ENCODE measurements at places on chromosomes 3 and 15.
A peak's percentile ranks its signal among the peaks of the same experiment; 100 is the strongest.

DNA sequence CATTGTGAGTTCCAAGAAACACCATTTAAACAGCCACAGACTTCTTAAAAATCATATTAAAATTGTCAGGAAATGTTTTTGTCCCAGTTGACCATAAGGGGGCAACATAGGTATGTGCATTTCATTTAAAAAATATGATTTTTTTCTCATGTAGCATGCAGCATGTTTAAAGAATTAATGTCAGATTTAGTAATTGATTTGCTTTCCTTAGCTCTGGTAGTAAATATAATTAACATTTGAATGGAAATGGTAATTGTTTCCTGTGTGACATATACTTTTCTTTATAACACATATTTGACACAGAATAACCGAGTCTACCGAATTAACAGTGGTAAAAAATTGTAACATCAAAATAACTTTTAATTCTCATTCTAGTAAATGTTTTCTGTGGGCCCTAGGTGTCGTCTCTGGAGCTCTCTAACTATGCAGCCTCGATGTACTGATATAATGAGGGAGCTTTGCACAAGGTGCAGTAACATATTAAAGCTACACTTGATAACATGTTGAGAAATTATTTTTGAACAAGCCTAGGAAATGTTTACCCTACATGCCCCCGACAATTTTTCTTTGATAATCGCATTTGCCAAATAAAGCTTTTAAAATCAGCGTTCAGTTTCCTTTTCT is 34.9 kb downstream of the NXPE3 start:
- no peak for ATAC-seq

- no peak for ATAC-seq
Observed at GRCh38 chr15:39030291-39031070, 465.9 kb upstream of the RASGRP1 start.

DNA sequence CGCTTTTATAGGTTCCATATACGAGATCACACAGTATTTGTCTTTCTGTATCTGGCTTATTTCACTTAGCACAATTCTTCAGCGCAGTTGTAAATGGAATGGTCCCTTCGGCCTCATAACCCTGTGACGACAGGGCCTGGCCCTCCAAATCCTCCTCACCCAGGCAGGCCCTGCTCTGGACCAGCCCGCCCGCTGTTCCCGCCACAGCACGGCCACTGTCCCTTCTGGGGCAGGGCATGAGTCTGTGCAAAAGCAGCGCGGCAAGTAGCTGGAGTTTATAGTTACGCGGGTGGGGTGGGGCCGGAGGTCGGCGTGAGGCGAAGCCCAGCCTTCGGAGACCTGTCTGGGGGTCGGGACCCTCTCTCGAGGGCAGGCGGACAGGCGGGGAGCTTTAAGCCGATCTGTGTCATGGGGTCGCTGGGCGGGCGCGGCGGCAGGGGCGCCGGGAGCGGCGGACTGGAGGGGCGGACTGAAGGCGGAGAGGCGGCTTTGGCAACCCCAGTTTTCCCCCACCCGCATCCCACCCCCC is 543 bp downstream of the ARPIN start:
- ATAC-seq = no peak

- ATAC-seq = no peak
Observed at GRCh38 chr3:187665764-187666402, 4.3 kb downstream of the SST start.

- no peak for ATAC-seq
Observed at GRCh38 chr3:41173926-41174885, 25.1 kb upstream of the CTNNB1 start.

DNA sequence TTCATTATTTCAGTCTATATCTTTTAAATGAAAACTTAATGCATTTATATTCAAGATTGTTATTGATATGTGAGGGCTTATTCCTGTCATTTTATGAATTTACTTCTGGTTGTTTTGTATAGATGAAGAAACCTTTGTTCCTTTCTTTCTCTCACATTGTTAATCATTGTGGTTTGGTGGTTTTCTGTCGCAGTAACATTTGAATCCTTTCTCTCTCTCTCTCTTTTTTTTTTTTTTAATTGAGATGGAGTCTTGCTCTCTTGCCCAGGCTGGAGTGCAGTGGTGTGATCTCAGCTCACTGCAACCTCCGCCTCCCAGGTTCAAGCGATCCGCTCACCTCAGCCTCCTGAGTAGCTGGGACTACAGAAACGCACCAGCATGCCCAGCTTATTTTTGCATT is 22.1 kb downstream of the AGBL1 start:
- ATAC-seq = no peak

DNA sequence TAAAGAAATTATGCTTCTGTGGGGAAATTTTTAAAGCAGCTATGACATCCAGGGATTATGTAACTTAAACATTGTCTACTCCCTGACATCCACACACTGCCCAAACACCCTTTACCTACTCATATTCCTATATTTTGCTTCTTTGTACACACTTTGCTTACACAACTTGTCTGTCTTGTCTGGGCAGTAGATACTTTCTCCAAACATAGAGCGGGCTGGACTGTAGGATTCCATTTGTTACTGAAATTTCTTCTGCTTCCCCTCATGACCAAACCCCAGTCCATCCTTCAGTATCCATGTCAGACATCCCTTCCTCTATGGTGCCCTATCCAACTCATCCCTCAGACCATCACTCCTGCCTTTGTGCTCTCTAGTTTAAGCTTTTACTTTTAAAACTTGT is 19.9 kb downstream of the NCEH1 start:
- no peak for ATAC-seq

- ATAC-seq = no peak
Observed at GRCh38 chr3:16759227-16759903, 125.4 kb upstream of the PLCL2 start.

DNA sequence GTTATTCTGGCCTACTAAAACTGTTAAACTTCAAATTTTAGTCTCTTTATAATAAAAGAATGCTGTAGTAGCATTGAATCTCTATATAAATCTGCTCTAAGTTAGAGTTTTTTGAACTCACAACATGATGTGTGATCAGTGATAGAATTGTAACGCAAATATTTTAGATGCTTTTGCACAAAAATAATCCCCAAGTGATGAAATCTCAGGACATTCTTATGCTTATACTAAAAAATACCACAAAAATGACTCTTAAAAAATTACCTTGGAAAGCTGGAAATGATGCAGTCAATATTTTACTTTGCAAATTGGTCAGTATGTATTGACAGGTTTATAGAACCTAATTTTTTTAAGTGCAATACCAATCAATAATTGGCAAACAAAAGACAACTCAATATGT is 375.3 kb downstream of the TBC1D5 start:
- no peak for ATAC-seq

DNA sequence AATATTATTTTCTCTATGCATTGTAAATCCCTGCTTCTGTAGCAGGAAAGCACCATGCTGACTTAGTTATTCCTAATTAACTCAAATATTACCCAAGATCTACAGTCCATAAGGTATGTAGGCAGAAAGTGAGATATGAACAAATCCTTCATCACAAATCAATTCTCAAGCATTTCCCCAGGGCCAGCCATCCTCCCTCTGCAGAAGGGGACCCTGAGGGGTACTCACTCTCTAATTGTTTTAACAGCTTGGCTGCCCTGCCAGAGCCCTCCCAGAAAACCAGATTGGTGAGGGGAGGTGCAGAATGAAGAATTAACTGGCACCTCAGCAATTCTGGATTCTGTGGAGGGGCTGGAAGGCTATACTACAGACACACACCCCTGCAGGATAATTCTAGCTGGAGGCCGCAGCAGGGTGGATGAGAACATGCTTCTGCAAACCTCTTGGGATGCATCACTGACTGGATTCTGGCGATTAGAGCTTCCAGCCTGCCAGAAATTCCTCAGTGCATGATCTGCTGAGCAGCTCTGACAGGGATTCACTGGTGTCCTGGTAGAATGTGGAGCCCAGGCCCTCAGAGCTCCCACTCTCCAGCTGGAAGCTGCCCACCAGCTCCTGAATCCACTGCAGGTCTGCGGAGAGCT is 88.6 kb upstream of the HERC1 start:
- ATAC-seq = no peak

DNA sequence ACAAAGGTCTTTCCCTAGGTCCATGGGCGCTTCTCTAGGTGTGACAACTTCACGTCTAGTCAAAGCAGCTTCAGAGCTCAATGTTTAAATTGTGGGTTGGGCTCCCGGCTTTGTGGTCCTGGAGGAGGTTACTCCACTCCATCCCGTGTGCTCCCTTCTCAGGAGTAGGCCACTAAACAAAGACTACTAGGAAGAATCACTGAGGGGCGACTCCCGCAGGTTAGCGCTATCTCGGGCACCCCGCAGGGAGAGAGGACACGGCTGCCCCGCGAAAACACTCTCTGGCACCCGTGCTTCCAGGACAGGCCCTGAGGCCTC is 500 bp downstream of the PARP6 start:
- ATAC-seq = peak; percentile 0

DNA sequence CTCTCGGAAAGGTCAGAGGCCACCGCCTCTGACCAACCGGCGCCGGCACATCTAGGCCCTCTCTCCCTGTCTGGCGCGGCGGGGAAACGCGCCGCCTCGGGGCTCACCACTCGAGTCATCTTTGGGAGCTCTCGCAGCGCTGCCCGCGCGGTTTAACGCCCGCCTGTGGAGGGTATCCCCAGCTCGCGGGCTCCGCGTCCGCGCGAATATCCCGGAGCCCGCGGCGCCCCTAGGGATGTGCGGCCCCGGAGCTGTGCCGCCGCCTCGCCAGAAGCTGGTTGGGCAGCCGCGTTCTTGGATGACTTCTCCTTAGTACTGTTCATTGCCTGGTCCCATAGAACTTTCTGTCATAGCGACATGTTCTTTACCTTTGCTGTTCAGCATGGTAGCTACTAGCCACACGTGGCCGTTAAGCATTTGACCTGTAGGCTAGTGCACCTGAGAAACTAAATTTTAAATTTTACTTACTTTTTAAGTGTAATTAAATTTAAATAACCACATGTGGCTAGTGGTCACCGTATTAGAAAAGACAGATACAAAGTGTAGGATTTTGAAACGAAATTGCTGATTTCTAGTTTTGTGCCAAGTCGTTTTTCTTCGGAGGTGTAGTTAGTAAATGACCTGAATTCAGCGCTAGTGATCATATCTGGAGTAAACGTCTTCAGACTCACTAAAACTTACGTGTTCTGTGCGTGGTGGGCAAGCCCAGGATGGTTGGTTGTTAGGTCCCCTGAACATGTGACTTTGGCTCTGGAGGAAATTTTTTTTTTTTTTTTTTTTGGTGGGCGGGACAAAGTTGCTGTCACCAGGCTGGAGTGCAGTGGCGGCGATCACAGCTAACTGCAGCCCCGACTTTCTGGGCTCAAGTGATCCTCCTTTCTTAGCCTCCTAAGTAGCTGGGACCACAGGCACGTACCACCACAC is 835 bp downstream of the ARIH2 start:
- peak; percentile 43 for ATAC-seq

DNA sequence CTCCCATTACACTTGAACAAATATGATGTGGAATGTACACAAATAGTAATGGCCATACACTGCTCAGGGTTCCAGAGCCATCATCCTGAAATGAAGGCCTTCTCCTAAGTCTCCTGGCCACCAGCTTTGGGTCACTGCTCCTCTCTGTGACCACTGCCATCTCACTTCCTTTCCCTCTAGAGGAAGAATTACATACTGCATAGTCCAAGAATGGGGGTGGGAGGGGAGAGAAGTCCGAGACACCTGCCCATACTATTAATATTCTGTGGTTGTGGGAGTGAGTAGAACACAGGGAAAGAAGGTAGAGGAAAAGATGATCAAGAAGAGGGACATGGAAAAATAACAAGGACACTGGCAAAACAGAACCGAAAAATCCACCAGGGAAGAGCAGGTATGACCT is 20.6 kb downstream of the ETV5 start:
- ATAC-seq = no peak

- no peak for ATAC-seq
Observed at GRCh38 chr15:87287156-87287555, 969.4 kb downstream of the NTRK3 start.

GRCh38 chr15:63727542-63727941 is 106.2 kb downstream of the HERC1 start:
- no peak for ATAC-seq

DNA sequence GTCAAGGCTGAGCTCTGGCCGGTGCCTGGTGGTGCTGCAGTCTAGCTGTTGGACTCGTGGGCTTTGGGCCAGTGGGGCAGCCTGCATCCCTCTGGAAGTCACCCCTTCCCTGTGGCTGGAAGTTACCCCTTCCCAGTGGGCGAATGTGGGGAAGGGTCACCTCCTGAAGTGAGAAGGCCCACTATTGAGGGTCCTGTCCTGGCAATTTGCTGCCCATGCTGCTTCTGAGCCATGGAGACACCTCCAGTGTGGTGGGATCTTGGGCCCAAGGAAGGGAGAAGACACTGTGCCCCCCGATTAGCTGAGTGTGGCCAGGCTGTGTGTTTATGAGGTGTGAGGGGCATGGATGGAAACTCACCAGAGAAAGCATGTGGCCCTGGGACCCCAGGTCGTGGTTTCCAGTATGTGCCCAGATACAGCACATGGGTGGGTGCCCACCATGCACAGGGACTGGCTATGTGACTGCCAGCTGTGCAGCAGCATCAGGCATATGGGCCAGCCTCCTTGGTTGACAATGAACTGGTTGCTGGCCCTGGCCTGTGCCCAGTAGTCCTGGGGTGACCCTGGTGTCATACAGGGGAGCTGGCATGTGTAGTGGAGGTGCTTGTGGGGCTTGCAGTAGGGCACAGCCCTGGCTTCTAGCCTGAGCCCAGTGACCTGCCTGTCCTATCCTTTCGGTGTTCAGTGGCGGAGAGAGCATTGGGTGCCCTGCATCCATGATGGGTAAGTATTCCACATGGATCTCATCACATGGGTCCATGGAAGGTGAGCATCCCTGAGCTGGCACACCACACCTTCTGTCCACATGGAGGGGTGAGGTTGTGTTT is 221.2 kb downstream of the SNRPN start:
- no peak for ATAC-seq

DNA sequence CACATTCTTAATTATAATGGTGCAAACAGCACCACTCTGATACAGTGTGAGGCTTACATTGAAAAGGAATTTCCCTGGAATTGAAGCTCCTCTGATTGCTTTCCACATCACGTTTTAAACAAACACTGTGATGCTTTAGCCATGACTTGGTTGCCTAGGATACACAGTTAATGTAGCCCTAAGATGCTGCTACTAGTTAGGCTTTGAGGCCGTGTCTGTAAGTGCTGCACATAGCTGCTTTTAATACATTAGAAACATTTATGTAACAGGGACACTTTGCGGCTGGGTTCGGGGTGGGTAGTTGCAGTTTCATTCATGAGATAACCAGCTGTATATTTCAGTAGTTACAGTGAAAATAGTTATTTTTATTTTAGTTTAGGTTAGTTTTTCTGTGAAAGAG is 334.7 kb downstream of the NLGN1 start:
- no peak for ATAC-seq

- ATAC-seq = no peak
Observed at GRCh38 chr15:72252663-72253299, 19.6 kb downstream of the PARP6 start.

GRCh38 chr3:106120356-106120755 is 251.5 kb upstream of the CBLB start:
- ATAC-seq = no peak

- no peak for ATAC-seq
Observed at GRCh38 chr3:16936676-16937230, 52.0 kb downstream of the PLCL2 start.

- no peak for ATAC-seq
Observed at GRCh38 chr3:34858067-34858660, 781.2 kb upstream of the ARPP21 start.
